Hepatic stellate cell (primary cell): ENCODE measurements at places on chromosomes 3 and 15.

DNA sequence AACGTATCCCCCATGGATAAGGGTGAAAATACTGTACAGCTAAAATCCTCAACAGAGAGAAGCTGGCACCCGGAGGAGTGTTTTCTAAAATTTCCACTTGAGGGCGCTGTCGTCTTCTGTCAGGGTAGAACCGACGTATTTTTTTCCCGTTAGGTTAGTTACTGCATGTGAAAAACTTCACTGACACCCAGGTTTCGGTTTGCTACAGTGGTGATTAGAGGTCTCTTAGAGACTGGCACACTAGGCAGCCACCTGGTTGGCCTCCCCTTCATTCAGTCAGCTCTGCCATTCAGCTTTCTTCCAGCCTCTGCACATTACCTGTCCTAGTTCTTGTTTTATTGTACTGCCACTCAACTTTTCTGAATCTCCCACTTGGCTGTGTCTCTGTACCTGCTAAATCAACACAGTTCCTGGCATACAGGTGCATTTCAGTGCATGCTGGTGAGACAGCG, 18.4 kb downstream of the CCK start:
- DNase-seq = peak; percentile 35

DNA sequence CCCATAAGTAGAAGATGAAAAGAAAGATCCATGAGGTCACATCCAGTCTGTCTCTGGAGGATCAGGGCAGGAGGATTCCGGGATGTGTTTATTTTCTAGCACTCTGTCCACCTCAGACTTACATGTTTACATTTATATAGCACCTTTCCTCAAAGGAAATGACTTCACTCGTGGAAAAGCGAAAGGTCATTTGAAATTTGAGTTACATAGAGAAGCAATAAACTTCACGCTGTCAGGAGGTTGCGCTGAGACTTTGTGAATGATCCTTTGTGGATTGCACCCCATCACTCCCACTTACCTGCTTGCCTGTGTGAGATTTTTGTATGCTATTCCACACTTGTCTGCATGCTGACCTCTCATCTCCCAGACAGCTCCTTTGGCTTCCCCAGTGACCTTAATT, 540.5 kb downstream of the AGBL1 start:
- DNase-seq = no peak

DNA sequence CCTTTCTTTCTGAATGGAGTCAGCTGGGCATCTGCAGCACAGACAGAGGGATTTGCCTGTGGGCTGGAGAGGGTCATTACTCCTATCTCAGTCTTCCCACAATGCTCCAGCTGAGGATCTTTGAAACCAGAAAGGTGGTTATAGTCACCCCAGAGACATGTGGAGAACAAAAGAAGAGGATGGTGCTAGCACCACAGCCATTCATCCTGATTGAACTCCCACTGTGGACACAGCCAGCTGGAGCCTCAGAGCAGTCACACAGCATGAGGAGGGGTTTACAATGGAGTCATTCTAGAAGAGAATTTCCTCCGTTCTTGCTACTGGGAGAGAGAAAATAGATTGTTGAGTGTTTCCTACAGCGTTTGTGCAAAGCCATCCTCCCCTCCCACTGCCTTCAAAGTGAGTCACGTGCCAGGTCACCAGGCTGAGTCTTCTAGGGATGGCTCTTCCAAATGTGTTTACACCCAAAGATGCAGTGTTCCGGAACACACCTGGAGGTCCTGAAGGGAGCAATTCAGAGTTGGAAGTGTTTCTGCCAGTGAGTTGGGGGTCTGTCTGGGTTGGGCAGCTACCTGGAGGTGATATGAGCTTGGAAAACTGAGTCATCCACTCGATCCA, 18.9 kb upstream of the GREM1 start:
- no peak for DNase-seq

DNA sequence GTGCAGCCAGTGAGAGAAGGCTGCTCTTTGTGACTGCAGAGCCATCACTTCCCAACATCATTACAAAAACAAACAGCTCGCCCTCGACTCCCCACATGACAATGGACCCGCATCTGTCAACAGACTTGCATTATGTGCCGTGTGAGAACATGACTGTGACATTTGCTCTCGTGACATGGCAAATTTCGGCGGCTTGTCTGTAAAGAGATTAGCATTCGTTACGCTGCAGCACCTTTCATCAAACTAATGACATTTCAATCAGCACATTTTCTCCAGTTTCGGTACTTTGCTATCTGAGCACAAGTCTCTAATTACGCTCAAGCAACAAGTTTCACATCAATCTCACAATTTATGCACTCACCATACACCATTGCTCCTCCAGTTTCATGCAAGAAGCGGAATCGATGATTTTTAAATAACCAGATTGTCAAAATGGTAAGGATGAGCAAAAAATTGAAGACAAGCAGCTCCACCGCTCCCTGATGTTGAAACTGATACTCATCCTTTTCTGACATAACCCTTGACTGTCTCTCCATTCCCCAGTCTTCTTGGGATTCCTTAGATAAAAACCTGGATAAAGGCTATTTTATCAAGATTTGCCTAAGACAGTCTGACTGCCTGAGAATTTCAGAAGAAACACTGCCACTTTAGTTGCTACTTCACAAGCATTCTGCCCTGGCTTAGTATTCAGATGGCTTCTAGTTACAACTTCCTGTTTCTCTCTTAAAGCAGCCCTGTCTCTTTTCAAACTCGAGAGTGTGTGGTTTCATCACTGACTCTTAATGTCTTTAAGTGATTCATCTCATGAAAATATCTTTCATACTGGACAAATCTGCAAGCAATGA, at the start of gene SLC9A9:
Gene SLC9A9 (minus strand): TSS at position 682 of the 845 bp plus-strand sequence. CDS start 146 bp downstream, at position 536.
- DNase-seq = peak; percentile 39

DNA sequence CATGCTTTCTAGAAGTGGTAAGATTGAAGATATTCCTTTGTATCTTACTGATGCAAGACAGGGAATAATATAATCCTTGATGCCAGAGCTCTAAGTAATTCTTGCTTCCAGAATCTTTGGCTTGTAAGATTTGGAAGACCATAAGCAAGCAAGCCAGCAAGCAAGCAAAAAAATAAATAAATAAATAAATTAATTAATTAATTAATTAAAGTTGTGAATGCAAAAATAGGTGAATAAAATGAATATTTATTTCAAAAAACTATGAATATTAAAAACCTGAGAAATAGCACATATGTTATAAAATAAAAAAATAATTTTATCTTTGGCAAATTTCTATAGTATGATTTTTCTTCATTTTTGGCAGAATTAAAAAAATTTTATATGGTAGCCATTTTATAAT, 750.2 kb upstream of the ARRDC4 start:
- DNase-seq = no peak

- no peak for DNase-seq
Observed at GRCh38 chr15:44450172-44450571, 22.7 kb downstream of the CTDSPL2 start.

DNA sequence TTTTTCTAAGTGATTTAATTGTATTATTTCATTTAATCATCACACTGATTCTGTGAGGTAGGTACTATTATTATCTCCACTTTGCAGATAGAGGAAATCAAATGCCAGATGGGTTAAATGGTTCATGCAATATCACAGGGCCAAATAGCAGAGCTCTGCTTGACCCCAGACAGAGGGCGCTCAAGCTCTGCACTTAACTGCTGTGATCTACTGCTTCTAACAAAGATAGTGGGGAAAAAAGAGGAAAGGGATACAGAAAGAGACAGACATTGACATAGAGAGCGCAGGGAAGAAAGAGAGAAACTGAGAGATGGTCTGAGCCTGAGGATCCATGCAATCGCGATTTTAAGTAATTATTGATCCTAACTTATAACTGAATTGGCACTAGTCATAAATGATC, 279.1 kb upstream of the THRB start:
- DNase-seq = peak; percentile 6

DNA sequence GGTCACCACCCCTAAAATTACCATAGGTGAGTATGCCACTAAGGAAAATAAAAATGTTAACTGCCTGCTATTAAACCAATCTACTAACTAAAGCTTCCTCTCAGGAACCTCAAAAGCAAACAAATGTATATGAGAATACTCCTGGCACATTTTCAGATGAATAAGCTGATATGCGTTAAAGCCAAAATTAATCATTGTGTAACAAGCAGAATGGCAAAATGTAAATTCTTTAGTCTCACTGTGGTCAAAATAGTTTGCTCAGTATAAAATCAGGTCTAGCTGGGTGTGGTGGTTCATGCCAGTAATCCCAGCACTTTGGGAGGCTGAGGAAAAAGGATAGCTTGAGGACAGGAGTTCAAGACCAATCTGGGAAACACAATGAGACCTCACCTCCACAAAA, 53.6 kb downstream of the SUMF1 start:
- no peak for DNase-seq

DNA sequence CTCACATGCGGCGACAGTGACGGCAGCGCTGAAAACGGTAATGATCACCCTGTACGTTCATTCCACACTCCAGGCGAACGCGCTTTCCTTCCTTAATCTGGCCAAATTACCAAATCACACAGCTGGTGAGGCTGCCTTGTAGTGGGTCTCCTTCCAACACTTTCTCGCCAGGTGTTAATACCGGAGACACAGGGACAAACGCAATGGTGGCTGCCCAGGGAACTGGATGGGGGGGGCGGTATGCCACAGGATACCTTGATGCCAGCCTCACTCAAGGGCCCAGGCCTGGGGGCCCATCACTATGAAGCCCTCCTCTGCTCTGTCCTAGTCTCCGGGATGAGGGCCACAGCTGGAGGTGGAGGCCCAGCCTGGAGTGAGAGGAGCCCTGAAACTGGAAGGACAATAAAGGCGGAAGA, 1.4 kb upstream of the CAMK2N2 start:
- no peak for DNase-seq
